ENCODE measurements at places on chromosomes 12 and 14.
A peak's percentile ranks its signal among the peaks of the same experiment; 100 is the strongest.

DNA sequence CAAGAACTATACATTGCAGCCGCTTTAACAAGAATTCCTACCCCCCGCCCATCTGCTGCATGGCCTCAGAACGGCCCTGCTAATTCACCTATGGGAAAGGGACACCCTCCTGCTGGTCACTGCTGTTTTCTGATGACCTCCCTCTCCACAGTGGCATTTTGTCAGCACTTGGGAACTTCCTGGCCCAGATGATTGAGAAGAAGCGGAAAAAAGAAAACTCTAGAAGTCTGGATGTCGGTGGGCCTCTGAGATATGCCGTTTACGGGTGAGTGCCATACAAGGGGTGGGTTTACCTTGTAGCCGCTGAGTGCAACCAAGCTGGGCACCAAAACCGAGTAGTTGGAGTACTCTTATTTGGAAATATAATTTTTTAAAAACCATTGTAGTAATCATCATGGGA is 2.7 kb downstream of the PXMP2 start:
- no peak for DNase-seq

- no peak for DNase-seq
Observed at GRCh38 chr14:55671641-55672040, 91.6 kb downstream of the KTN1 start.

GRCh38 chr14:75982266-75983018 is 647 bp upstream of the TGFB3 start:
- peak; percentile 65 for DNase-seq

GRCh38 chr12:52275686-52276085 is 1.2 kb downstream of the KRT86 start:
- DNase-seq, result no peak

DNA sequence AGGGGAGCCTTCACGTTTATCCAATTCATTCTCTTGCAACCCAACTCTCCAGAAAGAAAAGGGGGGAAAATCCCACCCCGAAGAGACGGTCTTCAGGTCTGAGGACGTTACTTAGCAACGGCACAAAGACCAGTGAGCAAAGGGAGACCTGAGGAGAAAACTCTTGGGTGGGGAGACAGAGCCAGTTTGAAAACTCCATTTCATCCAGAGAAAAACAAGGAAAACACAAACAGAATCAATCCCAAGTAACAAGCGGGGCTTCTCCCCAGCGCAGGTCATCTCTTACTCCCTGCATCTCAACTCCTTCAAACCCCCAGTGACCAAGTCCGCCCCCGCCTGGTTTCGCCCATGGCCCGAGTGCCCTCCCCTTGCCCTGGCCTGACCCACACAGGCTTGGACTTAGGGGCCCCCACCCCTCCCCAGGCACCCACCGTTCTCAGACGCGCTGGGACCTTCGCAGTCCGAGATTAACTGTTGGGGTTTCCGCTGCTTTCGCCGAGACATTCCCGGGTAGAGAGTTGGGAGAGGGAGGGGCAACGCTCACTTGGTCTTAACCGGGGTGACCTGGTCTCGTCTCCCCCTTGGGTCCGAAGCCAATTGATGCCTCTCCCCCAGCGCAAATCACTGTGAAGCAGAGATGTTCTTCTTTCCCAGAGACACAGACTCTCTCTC is 10.4 kb upstream of the SALL2 start:
- no peak for DNase-seq

DNA sequence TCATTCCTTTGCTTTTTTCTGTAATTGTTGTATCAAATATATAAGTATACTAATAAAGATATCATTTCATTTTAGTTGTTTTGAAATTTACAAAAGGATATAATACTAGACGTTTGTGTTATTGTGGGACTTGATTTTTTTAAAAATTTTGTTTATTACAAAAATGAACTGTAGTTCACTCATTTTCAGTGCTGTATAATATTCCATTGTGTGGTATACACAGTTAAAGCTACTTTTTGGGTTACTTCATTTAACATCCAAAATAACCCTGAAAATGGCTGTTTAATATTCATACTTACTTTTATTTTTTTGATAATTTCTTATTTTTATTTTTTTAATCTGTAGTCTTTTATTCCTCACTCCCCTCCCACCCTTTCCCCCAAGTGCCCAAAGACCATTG is 21.4 kb downstream of the SLC38A2 start:
- no peak for DNase-seq

- no peak for DNase-seq
Observed at GRCh38 chr12:52235822-52236361, 2.8 kb downstream of the KRT7 start.

GRCh38 chr12:2544230-2544629 is 250.5 kb upstream of the FKBP4 start:
- DNase-seq, result no peak

GRCh38 chr12:120110550-120111501 is 5.7 kb downstream of the RAB35 start:
- DNase-seq, result no peak

Data from DMS 273 treated with DMSO at 0.1 percent for 48 hours (cell line).